Stimulated activated CD8-positive, alpha-beta memory T cell treated with anti-CD3 and anti-CD28 coated beads, Interleukin-7, amount 100 ng/mL, for 1 hour (primary cell): ENCODE measurements at places on chromosomes 1 and 21.

GRCh38 chr1:114088392-114089299 is 65.0 kb downstream of the SYT6 start:
- DNase-seq: no peak

DNA sequence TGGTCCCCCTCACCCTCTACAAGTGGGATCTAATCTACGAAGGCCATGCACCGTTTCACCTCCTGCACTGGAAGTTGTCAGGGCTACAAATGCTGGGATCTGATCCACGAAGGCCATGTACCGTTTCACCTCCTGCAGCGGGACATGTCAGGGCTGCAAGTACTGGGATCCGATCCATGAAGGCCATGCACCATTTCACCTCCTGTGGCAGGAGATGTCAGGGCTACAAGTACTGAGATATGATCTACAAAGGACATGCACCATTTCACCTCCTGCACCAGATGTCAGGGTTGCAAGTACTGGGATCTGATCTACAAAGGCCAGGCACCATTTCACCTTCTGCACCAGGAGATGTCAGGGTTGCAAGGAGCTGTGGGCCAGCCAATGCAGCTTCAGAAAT is 7.0 kb downstream of the ALDH4A1 start:
- DNase-seq: no peak

GRCh38 chr1:228514421-228514820 is 27.2 kb downstream of the RNF187 start:
- DNase-seq: no peak

DNA sequence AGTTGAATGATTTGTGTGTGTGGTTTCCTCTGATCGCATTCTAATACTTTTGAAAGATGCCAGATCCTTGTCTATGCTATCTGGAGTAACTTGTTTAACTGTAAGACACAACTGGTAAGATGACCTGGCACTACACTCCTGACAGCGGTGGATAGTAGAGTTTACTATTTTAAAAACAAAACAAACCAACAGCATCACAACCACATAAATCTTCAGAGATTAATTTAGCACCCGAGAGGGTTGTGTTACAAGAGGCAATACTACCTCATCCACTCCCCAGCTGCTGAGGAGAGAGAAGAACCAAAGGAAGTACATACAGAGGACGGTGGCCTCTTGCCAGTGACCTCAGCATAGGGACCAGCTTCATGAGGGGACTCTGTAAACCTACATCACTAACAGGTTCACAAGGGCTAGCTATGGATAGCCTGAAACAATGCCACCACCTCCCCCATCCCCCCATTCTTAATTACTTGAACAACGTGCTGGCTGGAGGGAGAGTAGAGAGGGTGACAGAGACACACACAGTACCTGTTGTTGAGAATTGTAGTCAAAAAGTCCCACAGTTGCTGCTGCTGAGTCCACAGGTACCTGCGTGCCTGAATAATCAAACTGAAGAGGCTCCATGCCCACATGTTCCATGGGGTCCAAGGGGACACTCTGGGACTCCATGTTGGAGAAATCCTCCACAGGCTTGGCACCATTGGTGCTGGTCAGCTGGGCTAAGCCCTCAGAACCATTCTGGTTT is 73.5 kb downstream of the PUM1 start:
- DNase-seq: no peak

GRCh38 chr21:42321231-42321630 is 6.0 kb upstream of the TFF3 start:
- DNase-seq: no peak

DNA sequence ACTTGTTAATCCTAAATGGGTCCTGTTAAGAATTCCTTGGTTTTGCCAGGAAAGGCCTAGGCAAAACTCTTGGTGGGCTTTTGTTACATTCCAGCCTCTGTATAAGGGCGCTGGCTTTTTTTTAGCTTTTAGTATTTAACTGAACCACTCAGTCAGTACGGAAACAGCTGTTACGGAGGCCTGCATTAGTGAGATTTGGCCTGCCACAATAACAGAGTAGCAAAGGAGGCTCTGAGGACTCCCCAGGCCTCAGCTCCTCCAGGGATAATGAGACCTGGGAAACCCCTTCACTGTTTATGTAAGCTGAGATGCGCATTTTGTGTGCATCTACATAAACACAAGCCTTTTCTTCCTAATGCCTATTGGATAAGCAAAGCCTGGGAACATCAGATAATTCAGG is 210.2 kb downstream of the APP start:
- no peak for DNase-seq

- no peak for DNase-seq
Measured at GRCh38 chr1:218383681-218384080, 38.5 kb downstream of the TGFB2 start.

DNA sequence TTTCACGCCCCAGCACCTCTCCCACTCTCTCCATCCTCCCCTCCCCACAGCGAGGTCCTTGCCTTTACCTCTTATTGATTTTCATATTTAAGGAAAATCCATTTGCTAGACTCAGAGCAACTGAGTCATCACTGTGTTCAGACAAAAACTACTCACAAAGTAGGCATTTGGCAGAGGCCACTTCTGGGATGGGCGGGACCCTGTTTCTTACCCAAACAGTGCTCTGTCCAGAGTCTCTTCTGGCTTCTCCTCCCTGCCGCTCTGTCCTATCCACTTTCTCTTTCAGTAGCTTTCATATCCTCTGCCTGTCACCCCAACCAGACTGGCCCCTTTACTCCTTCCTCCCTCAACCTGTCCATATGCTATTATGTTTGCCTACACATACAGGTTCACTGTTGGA is 2.4 kb upstream of the NAV1 start:
- no peak for DNase-seq

DNA sequence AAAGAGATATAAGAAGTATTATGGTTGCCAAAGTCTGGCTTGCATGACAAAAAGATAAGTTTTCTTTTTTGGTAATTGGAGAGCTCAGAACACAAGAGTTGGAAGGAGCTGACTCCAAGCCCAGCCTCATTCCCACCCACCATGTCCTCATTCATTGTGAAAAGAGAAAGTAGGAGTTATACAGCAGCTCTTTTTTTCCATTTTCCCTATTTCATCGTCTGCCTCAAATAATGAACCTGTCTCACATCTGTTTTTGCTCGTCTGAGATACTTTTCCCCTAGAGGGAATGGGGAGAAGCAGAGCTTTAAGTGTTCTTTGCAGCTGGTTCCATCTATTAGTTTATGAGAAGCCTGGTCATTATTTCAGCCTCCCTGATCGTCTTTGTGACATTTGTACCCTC is 34.7 kb downstream of the AGT start:
- no peak for DNase-seq

DNA sequence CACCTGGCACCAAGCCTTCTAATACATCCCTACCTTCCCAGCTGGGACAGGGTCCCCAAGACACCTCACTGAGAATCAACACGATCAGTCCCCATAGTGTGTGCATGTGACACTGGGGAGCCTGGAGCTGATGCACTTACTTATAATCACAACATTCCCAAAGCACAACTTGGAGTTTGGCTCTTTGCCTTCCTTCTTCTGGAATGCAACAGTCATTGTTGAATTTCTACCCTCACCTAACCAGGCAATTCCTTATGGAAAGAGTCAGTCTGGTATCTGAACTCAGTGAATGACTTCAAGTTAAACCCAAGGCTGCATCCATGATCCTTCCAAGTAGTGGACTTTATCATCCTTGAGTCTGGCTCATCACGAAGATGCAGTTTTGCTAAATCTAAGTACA is 86.1 kb downstream of the DSCAM start:
- DNase-seq: no peak

DNA sequence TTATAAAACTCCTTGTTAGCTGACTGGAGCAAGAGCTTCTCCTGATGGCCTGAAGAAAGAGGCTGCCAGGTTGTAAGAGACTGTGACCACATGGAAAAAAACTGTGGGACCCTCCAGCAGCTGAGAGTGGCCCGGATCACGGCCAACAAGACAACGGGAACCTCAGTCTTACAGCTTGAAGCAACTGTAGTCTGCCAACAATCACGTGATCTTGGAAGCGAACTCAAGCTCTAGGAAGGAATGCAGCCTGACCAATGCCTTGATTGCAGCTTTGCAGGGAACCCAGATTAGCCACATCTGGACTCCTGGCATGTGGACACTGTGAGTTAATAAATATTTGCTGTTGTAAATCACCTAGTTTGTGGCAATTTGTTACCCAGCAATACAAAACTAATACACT is 442.6 kb upstream of the PRMT6 start:
- no peak for DNase-seq

DNA sequence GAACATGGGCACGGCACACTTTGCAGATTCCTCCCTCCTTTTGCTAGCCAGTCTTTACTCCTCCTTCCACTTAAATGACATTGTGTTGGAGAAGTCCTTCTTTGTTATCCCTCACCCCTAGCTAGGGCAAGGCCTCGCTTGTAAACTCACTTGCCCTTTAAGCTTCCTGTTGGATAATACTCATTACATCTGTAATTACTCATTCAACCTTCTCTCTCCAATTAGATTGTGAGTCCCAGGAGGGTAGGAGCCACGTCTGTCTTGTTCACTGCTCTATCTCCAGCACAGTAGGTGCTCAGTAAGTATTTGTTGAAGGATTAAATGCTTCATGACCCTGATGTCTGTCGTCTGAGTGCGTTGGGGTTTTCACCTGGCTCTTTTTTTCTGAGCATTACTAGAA is 98.7 kb upstream of the USP24 start:
- DNase-seq: no peak

DNA sequence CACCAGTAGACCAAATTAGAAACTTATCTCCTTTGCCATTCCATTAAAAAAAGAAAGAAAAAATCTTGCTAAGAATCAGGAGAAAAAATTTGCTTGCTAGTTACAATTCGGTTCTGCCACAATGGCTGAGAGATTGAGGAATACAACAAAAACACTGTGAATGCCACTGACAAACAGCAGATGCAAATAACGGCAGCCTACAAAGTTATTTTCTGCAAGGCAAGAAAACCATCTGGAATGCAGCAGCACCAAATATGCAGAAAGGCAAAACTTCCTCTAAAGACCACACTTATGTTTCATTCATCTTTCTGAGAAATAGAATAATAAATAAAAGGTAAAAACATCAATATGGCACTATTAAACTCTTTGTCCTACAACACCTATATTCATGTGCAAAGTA is 75.7 kb downstream of the ENAH start:
- DNase-seq: no peak

DNA sequence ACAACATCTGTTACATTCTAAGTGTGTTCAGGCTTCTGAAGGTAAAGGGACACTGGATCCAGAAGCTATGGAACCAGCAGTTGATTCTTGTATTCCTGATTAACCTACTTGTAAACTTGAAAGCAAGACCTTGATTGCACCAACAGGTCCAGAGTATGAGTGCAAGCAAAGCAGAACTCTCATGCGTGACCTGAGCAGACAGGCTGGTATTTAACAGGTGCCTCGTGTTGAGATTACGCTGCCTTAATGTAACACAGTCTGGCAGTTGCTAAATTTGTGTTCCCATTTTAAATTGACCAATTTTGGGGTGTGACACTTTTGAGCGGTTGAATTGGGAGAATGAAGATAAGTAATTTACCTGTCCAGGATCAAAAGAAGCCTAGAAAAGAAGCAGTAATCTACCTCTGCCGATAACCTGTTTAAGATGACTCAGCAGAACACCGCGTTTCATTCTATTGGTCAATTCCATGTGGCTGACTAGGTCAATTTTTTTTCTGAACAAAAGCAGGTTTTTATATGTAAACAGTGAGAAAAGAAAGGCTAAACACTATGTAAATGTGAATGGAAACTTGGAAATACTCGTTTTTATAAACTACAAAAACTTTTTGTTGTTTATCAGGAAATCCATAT is 147.6 kb downstream of the DYRK1A start:
- no peak for DNase-seq

- no peak for DNase-seq
Measured at GRCh38 chr21:8992731-8993174, 1528.6 kb upstream of the TPTE start.

DNA sequence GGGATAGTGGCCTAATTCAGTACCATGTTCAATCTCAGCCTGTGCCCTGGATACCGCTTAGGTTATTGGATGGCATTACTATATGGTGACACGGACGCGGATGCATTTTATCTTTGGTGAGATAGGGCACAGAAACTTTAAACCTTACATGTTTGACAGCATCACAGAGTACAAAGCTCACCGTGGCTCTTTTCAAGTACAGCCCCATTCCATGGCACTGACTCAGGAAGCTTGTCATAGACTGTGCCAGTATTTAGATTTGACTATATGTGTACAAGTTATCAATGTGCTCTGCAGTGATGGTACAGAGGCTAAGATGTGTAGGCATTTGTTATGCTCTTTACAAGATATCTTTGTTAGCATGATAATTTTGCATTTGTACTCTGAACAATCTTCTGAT is 169.0 kb downstream of the RYR2 start:
- no peak for DNase-seq

DNA sequence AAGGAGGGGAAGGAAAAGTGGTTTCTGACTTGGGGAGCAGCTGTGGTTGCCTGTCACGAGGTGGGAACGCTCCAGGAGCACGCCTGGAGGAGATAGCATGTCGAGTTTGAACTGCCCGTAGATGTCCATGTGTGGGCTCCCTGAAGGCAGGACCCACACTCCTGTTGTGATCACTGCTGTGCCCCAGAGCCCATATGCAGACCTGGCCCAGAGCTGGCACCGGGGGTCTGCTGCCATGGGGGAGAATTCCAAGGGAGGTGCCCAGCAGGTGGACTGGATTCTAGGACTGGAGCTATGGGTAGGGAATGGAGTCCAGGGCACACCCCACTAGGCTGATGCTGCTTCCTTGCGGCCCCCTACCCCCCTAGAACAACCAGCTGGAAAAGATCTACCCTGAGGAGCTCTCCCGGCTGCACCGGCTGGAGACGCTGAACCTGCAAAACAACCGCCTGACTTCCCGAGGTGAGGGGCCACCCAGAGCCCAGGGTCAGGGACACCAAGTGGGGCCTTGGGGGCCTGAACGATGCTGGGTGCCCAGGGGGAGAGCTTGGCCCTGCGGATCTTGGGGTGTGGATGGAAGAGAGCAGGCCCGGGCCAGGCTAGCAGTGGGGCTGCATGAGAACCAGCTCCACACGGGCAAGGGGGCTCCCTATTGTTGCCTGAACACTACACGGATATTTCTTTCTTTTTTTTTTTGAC is 9.3 kb downstream of the PODN start:
- no peak for DNase-seq

DNA sequence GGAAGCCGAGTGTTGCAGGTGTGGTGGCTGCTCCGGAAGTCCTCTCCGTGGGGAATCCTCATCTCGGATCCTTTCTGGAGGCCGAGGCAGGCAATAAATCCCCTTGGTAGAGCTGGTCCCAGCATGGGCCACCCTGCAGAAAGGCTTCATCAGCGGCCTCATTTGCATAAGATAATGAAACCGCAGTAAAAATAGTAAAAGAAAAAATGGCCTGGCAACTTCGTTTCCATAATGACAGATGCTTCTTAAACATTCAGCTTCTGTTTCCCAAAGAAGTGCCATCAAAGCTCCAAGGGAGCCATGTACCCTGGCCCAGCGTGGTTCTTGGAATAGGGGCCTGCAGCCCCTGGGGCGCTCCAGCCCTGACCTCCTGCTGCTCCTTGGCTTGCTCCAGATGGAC is 244.1 kb downstream of the GRIK3 start:
- DNase-seq: no peak
